ENCODE measurements at places on chromosomes 5 and 9.

GRCh38 chr5:113218906-113219517, 215.8 kb downstream of the TSSK1B start:
- no peak for DNase-seq

DNA sequence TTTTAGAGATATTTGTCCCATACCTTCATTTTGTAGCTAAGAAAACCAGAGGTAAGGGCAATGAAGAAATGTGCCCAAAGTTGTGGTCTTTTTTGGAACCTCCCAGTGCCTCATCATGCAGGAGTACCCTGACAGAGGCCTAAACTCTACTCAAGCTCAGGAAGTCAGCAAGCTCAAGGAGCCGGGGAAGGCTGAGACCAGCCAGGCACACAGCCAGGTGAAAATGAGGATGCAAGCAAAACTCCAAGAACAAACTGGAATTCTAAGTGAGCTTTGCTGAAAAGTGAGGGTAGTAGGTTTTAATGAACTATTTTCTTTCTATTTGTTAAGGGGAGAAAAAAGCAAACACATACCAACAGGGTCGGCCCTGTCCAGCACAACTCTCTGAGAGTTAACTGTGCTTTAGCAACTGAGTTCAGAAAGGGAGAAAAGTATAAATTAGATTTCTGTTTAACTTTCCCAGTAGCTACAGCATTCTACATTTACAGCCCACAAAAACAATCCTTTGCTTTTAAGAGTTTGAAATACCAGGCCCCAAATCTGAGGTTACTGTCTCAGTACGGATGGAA, 146.4 kb downstream of the GNAQ start:
- no peak for DNase-seq

GRCh38 chr9:121844098-121844497, 192.7 kb downstream of the DAB2IP start:
- DNase-seq, result no peak

DNA sequence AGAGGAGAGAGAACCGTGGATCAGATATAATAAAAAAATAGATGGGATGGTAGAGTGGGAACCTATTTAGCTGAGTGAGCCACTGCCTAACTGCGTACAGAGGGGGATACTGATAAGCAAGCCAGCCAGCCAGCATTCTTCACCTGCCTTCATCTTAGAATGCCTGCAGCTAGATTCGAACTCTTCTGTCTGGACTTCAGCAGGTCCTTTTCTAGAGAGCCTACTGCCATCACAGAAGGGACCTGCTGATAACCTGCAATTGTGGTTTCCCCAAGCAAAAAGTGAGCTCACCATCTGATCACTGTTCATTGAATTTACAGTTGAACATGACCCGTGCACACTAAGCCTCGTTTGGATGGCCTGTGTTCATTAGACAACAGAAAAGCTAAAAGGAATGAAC, 109.4 kb downstream of the CDC42SE2 start:
- no peak for DNase-seq

- no peak for DNase-seq
Measured at GRCh38 chr5:115351356-115352195, 55.1 kb upstream of the CCDC112 start.

- DNase-seq, result no peak
Measured at GRCh38 chr5:67248703-67249589, 52.3 kb upstream of the CD180 start.

DNA sequence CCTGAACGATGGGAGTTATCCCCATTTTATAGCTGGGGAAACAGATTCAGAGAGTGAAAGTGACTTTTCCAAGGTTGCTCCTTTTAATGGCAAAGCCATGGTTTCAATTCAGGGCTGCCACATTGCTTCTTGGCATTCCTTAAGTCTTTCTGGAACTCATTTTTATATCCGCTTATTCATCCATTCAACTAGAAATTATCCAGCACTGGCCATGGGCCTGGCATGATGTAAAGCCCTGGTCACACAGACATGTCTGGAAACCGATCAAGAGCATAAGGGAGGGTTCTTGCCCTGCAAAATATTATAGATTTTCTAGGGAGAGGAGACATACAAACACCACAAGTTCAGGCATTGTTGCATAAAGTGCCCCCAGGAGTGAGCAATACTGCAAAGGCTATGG, 43.0 kb upstream of the COL15A1 start:
- no peak for DNase-seq

- DNase-seq, result no peak
Measured at GRCh38 chr9:137049544-137050449, 3.8 kb upstream of the NPDC1 start.

DNA sequence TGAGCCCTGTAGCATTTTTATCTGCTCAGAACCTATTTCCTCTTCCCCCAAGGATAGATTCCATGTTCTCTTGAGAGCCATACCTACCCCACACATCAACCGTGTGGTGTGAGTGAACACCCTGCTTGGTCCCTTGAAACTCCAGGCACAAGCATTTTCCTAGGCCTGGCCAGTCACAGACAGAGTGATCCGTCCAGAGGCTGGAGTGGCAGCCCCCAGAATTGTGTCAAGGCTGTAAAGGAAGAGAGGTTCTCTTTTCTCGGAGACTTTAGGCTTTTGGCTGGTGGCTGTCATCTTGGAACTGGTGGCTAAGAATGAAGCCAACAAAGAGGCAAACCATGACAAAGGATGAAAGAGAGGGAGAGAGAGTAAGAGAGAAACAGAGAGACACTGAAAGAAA, 66.0 kb downstream of the ARHGEF37 start:
- DNase-seq, result no peak

GRCh38 chr5:162248107-162248713, 180.6 kb downstream of the GABRG2 start:
- no peak for DNase-seq

DNA sequence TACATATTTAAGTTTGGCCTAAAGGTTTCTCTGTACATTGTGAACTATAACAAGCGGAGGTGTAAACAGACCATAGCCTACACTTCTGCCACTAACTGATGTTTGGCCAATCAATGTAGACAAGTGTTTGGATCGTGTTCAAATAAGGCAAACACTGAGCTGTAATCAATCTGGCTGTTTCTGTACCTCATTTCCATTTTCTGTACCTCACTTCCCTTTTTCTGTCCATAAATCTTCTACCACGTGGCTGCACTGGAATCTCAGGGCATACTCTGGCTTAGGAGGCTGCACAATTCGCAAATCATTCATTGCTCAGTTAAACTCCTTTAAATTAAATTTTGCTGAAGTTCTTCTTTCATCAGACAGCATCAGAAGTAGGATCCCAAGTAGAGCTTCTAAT, 140.9 kb downstream of the SLC25A46 start:
- no peak for DNase-seq

GRCh38 chr9:130243015-130243881, 22.3 kb upstream of the HMCN2 start:
- DNase-seq, result peak; percentile 82

GRCh38 chr5:167406513-167406912, 884.9 kb upstream of the WWC1 start:
- DNase-seq, result no peak
